Left hindlimb (tissue), 1 donor: ENCODE measurements at places on chromosomes 2 and 18.

- peak; percentile 78 for DNase-seq
Observed at GRCh38 chr18:58567453-58568196, 61.3 kb downstream of the ALPK2 start.

DNA sequence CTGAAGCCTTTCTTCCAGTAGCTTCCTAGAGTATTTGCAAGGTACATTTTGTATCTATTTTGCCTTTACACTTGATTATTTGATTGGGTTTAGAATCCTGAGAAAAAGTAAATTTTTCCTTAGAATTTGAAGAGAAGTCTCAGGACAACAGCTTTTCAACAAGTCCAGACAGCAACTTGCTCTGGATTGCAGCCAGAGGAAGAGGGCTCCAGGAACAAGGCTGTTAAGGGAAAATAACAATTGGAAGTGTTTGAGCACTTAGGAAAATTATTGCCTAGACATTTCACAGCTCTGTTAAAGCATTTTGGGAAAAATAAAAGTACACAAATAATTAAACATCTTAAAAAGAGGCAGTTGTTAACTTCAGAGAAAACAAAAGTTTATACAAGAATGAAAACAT lies 58.3 kb upstream of the RAPGEF4 start:
- DNase-seq: no peak

GRCh38 chr2:29281086-29281915 lies 166.1 kb downstream of the CLIP4 start:
- no peak for DNase-seq

- no peak for DNase-seq
Observed at GRCh38 chr2:1818404-1818803, 74.1 kb upstream of the PXDN start.

- DNase-seq: no peak
Observed at GRCh38 chr2:45616658-45617411, 5.8 kb upstream of the SRBD1 start.

- no peak for DNase-seq
Observed at GRCh38 chr18:55287935-55288868, 299.8 kb downstream of the TCF4 start.

GRCh38 chr2:157087373-157088002 lies 170.0 kb upstream of the GALNT5 start:
- DNase-seq: peak; percentile 46

DNA sequence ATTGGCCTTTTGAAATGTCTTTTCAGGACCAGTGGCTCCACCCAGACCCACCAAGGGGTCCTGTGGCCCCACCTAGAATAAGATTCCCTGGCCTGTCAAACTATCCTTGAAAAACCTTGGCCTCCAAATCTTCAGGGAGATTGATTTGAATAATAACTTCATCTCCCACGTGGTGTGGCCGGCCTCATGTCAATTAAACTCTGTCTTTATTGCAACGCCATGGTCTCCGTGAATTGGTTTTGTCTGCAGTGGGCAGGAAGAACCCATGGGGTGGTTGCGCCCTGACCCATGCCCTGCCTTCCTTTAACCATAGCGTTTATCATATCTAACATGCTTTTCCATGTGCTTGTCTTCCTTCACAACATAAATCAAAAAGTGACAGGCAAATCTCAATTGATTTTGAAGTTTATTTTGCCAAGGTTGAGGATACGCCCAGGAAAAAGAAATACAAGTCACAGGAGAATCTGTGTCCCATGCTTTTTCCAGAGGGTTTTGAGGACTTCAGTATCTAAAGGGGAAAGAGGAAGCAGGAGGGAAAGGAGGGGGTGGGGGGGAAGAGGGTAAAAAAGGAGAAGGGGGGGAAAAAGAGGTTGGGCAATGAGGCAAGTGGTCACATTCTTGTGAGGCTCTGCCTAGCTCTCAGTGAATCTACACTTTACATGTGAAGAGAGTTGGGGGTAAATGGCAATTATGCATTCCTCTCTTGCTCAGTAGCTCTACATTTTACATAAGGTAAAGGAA lies 66.5 kb upstream of the CABLES1 start:
- no peak for DNase-seq

DNA sequence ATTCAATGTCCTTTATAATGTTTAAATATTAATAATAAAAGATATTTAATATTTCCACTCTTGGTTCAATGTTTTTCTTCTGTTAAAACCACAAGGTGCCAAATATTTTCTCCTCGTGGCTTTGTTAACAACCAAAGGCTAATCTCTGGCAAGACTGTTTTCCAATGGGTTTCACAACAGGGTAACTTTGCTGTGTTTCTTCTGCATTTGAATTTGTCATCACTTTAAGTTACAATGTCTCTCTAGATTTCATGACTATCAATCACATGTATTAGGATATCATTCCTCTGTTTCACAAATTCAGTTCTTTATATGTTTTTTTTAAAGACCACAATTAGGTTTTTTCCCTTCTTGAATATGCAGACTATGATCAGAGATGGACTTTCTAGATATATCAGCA lies 469.8 kb upstream of the ACVR2A start:
- DNase-seq: no peak

DNA sequence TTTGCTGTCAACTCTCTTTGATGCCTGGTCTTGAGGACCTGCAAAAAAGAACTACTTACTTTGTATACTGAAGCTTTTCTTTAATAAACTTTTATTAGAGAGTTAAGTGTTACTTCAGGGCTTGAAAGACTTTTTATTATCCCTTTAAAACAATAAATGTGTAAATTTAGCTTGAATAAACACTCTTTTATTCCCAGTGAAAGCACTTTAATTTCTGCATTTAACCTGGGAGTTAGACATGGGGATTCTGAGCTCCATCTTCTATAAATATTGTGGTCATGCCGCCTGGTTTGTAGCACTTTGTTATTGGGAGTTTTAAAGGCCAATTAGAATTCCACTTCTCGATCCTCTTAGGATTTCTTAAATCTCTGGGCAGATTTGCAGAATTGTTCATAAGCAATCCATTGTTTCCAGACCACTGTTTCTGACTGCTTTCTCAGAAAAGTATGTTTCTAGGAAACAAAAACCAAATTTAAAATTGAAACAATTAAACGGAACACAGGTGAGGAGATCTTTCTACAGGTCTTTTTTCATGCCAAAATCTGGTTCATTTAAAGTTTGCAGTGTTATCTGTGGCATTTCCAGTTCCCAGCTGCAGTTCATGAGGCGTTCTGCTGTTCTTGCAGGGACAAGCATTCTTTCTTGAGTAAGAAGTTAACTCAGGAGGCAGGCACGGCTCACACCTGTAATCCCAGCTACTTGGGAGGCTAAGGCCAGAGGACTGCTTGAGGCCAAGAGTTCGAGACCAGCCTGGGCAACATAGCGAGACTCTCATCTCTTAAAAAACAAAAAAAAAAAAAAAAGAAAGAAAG lies 18.1 kb upstream of the E2F6 start:
- no peak for DNase-seq

- DNase-seq: no peak
Observed at GRCh38 chr18:24868760-24869237, 408.4 kb downstream of the HRH4 start.

GRCh38 chr2:145652571-145653545 lies 1132.9 kb upstream of the ZEB2 start:
- no peak for DNase-seq

DNA sequence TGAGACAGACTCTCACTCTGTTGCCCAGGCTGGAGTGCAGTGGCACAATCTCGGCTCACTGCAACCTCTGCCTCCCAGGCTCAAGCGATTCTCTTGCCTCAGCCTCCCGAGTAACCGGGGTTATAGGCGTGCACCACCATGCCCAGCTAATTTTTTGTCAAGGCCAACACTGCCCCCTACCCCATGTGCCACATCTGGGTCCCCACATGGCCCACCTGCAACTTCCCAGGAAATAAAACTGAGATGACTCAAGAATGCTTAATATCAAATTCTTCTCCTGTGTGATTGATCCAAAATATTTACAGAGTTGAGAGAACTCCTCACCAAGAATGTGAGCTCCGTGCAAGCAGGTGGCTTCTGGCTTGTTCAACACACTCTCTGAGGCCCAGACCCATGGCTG lies 9.1 kb downstream of the AP1S3 start:
- no peak for DNase-seq

- no peak for DNase-seq
Observed at GRCh38 chr2:16650287-16651249, 15.1 kb downstream of the CYRIA start.

DNA sequence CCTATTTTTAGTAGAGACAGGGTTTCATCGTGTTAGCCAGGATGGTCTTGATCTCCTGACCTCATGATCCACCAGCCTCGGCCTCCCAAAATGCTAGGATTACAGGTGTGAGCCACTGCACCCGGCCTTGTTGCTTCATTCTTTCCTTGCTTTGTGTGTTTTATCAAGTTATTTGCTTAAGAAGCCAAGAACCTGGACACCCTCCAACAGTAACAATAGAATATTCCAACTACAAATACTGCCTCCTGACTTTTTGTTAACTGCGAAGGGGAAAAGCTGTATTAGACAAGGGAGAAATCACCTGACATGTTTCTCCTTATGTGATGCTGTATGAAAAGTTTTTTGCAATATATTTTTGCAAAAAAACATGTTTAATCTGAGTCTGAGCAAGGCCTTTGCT lies 297.2 kb downstream of the NCKAP5 start:
- DNase-seq: no peak

- no peak for DNase-seq
Observed at GRCh38 chr2:182667315-182667695, 48.8 kb upstream of the DNAJC10 start.

GRCh38 chr2:105723431-105723830 lies 21.3 kb upstream of the NCK2 start:
- no peak for DNase-seq

DNA sequence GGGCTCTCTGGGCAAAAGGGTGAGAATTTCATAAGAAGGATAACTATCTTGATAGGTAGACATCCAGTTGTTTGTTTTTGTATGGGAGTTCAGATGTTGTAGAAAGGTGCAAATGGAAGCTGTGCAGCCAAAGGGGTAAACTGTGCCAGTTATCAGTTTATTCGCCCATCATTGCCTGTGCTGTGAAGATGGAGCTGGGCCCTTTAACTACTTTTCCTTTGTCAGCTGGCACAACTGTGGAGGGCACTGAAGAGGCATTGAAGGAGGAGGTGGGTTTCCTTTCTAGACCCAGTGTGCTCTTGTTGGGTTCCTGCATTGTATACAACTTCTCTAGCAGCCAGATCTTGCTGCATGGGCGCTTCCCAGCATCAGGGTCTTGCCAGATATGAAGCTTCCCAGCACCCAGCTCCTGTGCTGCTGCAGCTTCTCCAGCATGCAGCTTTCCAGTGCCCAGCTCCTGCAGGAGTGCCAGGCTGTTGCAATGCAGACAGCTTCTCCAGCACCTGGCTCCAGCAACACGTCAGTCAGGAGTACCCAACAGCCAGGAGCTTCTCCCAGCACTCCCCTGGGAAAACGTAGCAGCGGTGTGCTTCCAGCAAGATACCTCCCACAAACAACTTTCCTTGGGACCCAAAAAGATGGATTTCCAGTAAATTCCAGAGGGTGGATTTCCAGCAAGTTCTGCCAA lies 15.3 kb downstream of the DNMT3A start:
- DNase-seq: no peak

- no peak for DNase-seq
Observed at GRCh38 chr2:207662203-207662602, 37.0 kb upstream of the METTL21A start.

GRCh38 chr18:72261590-72261989 lies 282.6 kb downstream of the CBLN2 start:
- no peak for DNase-seq

GRCh38 chr2:237909801-237910475 lies 50.5 kb downstream of the RAMP1 start:
- no peak for DNase-seq

GRCh38 chr2:32882816-32883810 lies 63.6 kb upstream of the LTBP1 start:
- no peak for DNase-seq

GRCh38 chr2:197247083-197247482 lies 63.5 kb downstream of the ANKRD44 start:
- no peak for DNase-seq

- no peak for DNase-seq
Observed at GRCh38 chr2:60518567-60518966, 34.9 kb downstream of the BCL11A start.

- no peak for DNase-seq
Observed at GRCh38 chr18:48095726-48096125, 165.3 kb upstream of the SMAD2 start.

DNA sequence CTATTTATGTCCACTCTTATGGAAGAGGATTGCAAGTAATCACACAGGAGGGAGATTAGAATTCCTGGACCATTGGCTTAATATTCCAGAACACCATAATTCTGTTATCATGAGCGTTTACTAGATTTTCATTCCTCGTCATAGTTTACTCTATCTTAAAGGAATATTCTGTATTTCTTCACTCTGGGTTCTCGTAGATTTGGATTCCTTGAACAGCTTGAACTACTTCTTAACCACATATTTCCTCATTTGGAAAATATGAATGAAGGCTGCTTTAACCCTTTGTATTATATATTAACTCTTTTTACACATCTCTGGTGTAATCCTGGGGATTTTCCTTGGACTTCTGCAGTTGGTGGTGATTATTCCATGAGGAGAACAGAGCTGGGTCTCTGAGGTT lies 46.3 kb upstream of the CCBE1 start:
- DNase-seq: no peak

GRCh38 chr2:195022508-195022830 lies 634.6 kb upstream of the SLC39A10 start:
- DNase-seq: no peak

DNA sequence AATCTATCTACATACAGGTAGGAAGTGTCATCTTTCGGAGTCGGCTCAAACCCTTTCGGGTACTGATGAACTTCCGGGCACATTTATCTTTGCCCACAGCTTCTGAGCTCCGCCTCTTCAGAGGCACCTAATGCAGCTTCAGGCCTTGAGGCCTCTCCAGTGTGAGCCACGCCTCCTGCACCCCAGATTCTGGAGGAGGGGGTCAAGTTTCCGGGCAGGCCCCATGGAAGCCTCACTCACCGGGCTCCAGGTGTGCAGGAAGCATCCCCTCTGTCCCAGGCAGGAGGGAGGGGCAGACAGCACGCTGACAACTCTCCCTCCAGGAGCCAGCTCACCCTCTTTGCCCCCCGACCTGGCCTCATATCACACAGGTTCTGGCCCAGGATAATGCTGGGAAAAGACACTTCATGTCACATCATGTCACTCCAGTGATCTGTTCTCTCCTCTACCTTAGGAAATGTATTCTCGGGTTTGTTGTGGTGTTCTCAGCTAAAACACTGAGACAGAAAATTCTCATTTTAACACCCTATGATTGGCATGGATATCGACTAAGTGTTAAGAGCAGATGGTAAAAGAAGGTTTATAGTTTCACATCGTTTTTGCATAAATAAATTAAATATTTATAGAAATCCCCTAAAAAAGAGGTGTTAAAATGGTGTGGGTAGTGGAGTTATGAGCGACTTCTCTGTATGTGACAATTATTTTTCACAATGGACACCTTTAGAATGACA lies 46.2 kb upstream of the COPS8 start:
- no peak for DNase-seq

DNA sequence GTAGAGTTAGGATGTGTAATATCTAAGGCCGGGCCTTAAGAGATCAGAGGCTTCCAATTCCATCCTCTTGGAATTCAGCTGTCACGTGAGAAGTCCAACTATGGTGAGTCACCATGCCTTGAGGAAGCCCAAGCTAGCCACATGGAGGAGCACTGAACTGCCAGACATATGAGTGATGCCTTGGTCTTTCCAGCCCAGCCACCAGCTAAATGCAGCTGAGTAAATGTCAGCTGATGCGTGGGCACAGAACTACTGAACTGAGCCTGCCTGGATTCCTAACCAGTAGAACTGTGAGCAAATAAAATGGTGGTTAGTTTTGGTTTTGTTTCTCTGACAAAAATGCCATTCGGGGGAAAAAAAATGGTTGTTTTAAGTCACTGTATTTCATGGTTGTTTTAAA lies 153.7 kb upstream of the SERTAD2 start:
- no peak for DNase-seq

- DNase-seq: no peak
Observed at GRCh38 chr2:241029599-241030332, 31.3 kb downstream of the SNED1 start.
